ENCODE measurements at places on chromosomes 16 and 17. TPM values are rescaled to one million over a fixed set of nuclear protein-coding genes. Genes with fewer than 3 reads are reported as not detected.

RNF222 gene
- total RNA-seq = 0.18 TPM

KRT28 gene
- total RNA-seq = not detected

TBC1D3B gene
- 4.3 TPM for total RNA-seq

CCL8 gene
- not detected for total RNA-seq

GP2 gene
- total RNA-seq = not detected

RNF166 gene
- total RNA-seq = 47.5 TPM

TLCD2 gene
- total RNA-seq = 0.10 TPM

CCL16 gene
- total RNA-seq = not detected

CMTM2 gene
- total RNA-seq = 1.1 TPM

KCNG4 gene
- total RNA-seq = not detected

MYH1 gene
- not detected for total RNA-seq

NUPR1 gene
- total RNA-seq = not detected

XYLT1 gene
- 4.6 TPM for total RNA-seq

NPW gene
- total RNA-seq = 0.61 TPM

FNDC8 gene
- not detected for total RNA-seq

KCNJ12 gene
- total RNA-seq = not detected

TXNDC17 gene
- total RNA-seq = 67.7 TPM

MYH8 gene
- not detected for total RNA-seq

AOC3 gene
- 5.0 TPM for total RNA-seq

RPGRIP1L gene
- total RNA-seq = 7.3 TPM

ZG16 gene
- not detected for total RNA-seq

CLEC18B gene
- total RNA-seq = 0.49 TPM

HSD3B7 gene
- 9.2 TPM for total RNA-seq

HOXB6 gene
- not detected for total RNA-seq

PIRT gene
- not detected for total RNA-seq

KRT33B gene
- not detected for total RNA-seq

ZNF778 gene
- 6.1 TPM for total RNA-seq

NPIPB8 gene
- total RNA-seq = 0.36 TPM

IKZF3 gene
- 60.8 TPM for total RNA-seq

KCNH6 gene
- 0.08 TPM for total RNA-seq

CASKIN1 gene
- total RNA-seq = 0.77 TPM

MEIOB gene
- total RNA-seq = 0.43 TPM

KCNH4 gene
- total RNA-seq = 0.54 TPM

FBXW10B gene
- total RNA-seq = 0.18 TPM

CNTNAP1 gene
- total RNA-seq = 0.43 TPM

LPO gene
- 0.16 TPM for total RNA-seq

KIF19 gene
- 0.08 TPM for total RNA-seq

GAS7 gene
- 2.9 TPM for total RNA-seq

KRTAP3-2 gene
- not detected for total RNA-seq

ZNF830 gene
- 24.8 TPM for total RNA-seq

PCTP gene
- 11.5 TPM for total RNA-seq

PIEZO1 gene
- 128 TPM for total RNA-seq

PLXDC1 gene
- 10.6 TPM for total RNA-seq

CHST5 gene
- 0.18 TPM for total RNA-seq

CBFA2T3 gene
- total RNA-seq = 0.76 TPM
